ENCODE measurements at places on chromosomes 2 and 18. TPM values are rescaled to one million over a fixed set of nuclear protein-coding genes. Genes with fewer than 3 reads are reported as not detected.

- H3K4me1 ChIP-seq, result peaks cover 33% of the 10 kb centered on the region
- H3K27me3 ChIP-seq, result no peaks in the 10 kb centered on the region
- H3K27ac ChIP-seq, result no peak overlapping the region
- H3K4me3 ChIP-seq, result no peak overlapping the region
Observed at GRCh38 chr2:1701020-1701419, 43.3 kb downstream of the PXDN start.

DNA sequence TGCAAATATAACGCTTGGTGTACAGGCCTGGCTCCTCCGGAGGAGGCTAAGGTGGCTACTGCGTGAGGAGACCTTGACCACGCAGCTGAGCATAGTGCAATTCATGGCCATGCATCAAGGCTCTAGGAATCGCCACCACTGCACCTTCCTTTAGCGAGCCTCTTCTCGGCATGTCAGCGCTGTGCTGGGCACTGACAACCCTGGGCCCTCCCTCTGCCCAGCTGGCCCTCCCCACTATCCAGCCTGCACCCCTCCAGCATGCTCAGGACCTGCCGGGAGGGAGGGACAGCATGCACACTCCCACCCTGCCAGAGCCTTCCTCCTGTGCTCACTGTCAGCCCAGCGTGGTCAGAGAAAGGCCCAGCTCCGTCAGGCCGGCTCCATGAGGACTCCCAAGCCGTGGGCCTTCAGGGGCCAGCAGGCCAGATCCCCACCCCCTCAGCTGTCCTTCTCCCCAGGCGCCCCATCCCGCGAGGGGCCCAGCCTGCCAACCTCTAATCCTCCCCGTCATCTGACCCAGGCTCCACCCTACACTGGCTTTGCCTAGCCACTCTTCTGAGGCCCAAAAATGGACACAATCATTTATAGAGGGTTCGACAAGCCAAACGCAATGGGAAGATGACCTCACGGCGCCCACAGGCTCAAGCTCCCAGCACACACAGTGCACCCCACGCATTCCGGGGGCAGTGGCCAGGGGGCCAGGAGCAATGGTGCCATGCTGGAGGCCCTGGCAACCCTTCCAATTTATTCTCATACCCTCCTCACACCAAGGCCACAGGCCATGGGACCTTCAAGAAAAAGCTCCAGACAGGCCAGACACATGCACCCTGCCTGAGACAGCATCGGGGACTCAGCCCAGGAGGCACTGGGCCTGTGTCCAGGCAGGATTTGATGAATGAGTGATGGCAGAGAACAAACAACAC, 3.5 kb downstream of the BIN1 start:
- H3K4me3 ChIP-seq, result no peak overlapping the region
- H3K27ac ChIP-seq, result no peak overlapping the region
- no peaks in the 10 kb centered on the region for H3K36me3 ChIP-seq
- DNase-seq, result no peak
- no peaks in the 10 kb centered on the region for H3K4me1 ChIP-seq
- H3K27me3 ChIP-seq, result no peaks in the 10 kb centered on the region

GRCh38 chr2:121082191-121082590, 202.8 kb downstream of the TFCP2L1 start:
- H3K27ac ChIP-seq, result no peak overlapping the region
- peaks cover 7% of the 10 kb centered on the region for H3K27me3 ChIP-seq
- no peaks in the 10 kb centered on the region for H3K4me1 ChIP-seq

Gene GALNT5
- 3.7 TPM for total RNA-seq

Gene APOB
- total RNA-seq, result 4.7 TPM

Gene TMEM37
- 4.9 TPM for total RNA-seq

GRCh38 chr2:24482972-24483300, 8.1 kb upstream of the NCOA1 start:
- H3K27me3 ChIP-seq, result no peaks in the 10 kb centered on the region
- no peak overlapping the region for H3K4me3 ChIP-seq
- no peak for DNase-seq

Gene TNFRSF11A
- 4.9 TPM for total RNA-seq

GRCh38 chr2:195579776-195580555, 77.1 kb upstream of the SLC39A10 start:
- H3K4me1 ChIP-seq, result peaks cover 16% of the 10 kb centered on the region
- H3K4me3 ChIP-seq, result no peak overlapping the region
- peak overlapping the region; percentile 31 for H3K27ac ChIP-seq
- DNase-seq, result no peak

Gene DPP10
- not detected for total RNA-seq
